ENCODE measurements at places on chromosomes 11 and 22.

DNA sequence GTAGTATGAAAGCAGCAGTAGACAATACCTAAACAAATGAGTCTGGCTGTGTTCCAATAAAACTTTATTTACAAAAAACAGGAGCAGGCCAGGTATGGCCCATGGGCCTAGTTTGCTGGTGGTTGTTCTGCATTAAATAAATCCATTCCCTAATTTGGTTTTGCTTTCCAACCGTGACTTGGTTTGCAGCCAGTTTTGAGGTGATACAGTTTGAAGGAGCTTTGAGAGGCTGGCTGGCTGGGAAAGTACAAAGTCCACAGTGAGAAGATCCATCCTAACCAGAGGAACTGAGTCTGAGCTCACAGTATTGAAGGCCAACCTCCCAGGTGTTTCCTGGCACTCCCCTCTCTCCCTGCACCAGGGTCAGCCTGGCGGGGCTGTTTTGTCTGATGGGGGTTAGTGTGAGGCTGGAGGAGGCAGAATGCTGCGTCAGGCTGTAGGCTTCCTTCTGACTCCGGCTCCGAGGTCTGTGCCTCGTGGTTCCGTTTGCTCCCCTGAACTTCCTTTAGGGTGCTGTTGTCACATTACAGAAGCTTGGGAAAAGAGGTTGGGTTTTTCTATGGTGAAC, 129.5 kb downstream of the MICAL2 start:
- peaks cover 23% of the 10 kb centered on the region for H3K36me3 ChIP-seq
- DNase-seq: no peak
- peaks cover 20% of the 10 kb centered on the region for H3K4me1 ChIP-seq
- no peaks in the 10 kb centered on the region for H3K27me3 ChIP-seq
- H3K27ac ChIP-seq: peak overlapping the region; percentile 67
- H3K4me3 ChIP-seq: no peak overlapping the region

- no peaks in the 10 kb centered on the region for H3K36me3 ChIP-seq
- DNase-seq: no peak
- H3K27ac ChIP-seq: no peak overlapping the region
- no peaks in the 10 kb centered on the region for H3K27me3 ChIP-seq
These were observed 231.2 kb upstream of the MTNR1B start for GRCh38 chr11:92738276-92738675.

- H3K36me3 ChIP-seq: no peaks in the 10 kb centered on the region
- no peak overlapping the region for H3K4me3 ChIP-seq
- no peak for DNase-seq
- peaks cover 72% of the 10 kb centered on the region for H3K4me1 ChIP-seq
These were observed 13.0 kb downstream of the LRP5 start for GRCh38 chr11:68325183-68325906.

DNA sequence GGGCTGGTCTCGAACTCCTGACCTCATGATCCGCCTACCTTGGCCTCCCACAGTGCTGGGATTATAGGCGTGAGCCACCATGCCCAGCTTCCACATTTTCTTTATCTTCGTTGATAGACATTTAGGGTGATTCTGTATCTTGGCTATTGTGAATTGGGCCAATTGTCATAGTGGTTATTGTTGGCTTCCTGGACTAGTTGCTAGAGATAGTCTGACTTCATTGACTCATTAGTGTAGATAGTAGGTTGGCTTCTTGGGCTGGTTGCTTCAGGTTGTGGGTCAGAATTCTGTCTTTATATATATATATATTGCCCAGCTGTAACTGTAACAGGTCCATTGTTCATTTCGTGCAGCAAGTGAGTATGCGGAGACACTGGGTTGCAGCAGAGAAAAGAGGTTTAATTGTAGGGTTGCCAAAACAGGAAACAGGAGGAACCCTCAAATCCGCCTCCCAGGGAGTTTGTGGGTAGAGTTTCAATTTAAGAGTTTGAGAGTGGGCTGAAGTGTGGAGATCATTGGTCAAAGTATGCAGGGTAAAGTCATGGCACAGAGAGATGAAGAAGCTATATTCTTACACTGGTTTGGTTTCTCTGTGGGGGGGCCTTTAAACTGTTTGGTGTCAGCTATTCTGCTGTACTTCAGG, 22.0 kb downstream of the ATG13 start:
- no peak overlapping the region for H3K4me3 ChIP-seq
- no peak overlapping the region for H3K27ac ChIP-seq
- H3K27me3 ChIP-seq: no peaks in the 10 kb centered on the region
- H3K36me3 ChIP-seq: peaks cover 47% of the 10 kb centered on the region

DNA sequence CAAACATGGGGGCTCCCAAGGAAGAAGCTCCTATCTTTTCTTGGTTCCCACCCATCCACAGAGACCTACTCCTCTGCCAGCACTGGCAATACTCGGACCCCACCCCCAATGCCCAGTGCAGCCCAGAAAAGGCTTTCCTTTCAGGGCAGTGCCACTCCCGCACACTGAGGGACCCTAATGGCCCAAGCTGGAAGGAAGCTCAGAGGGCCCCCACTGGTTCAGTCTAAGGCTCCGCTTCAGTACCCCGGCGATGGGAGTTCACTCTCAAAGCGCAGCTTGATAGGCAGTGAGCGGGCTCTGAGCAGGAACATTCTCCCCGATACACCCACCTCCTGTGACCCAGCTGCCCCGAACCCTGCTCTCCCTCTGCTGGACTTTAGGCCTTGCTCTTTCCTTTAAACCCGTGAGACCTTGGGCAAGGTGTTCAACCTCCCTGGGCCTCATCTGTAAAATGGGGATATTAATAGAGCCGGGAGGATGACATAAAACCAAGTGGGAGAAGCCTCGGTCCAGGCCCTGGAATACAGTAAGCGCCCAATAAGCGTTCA, 48.4 kb downstream of the CHRDL2 start:
- no peaks in the 10 kb centered on the region for H3K27me3 ChIP-seq
- H3K27ac ChIP-seq: no peak overlapping the region
- peak overlapping the region; percentile 57 for H3K4me3 ChIP-seq
- H3K4me1 ChIP-seq: peaks cover 14% of the 10 kb centered on the region
- no peaks in the 10 kb centered on the region for H3K36me3 ChIP-seq

GRCh38 chr11:35859301-35859700, 84.6 kb upstream of the LDLRAD3 start:
- H3K27me3 ChIP-seq: no peaks in the 10 kb centered on the region
- no peak overlapping the region for H3K4me3 ChIP-seq
- no peaks in the 10 kb centered on the region for H3K36me3 ChIP-seq
- DNase-seq: no peak

DNA sequence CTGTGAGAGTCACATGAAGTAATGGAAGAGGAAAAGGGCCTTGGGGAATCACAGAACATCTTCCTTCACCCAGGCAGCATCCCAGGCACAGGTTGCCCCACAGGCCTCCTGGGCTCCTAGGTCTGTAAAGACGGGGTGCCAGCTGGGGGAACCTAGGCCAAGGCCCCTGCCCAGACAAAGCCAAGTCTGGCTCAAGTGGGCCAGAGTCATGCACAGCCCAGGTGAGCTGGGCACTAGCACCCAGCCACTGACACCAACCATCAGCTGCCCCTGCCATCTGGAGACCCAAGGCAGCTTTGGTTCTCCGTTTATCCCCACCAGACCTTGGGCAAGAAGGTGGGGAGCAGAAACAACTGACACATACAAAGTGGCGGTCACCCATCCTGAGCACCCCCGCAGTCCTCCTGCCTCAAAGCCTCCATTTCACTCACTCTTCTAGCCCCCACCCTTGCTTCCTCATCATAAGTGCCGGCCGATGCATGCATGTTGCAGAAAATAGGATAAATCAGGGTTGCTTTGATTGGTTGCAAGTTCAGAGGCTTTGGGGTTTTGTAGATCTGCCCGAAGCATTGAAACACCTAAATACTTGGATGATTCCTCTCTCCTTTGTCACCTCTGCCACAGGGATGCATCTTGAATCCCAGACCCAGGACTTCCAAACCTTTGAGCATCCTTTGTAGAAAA, 26.5 kb upstream of the TMPRSS4 start:
- DNase-seq: no peak
- no peaks in the 10 kb centered on the region for H3K27me3 ChIP-seq
- no peaks in the 10 kb centered on the region for H3K36me3 ChIP-seq
- peaks cover 4% of the 10 kb centered on the region for H3K4me1 ChIP-seq
- H3K4me3 ChIP-seq: no peak overlapping the region

- H3K36me3 ChIP-seq: no peaks in the 10 kb centered on the region
- no peaks in the 10 kb centered on the region for H3K4me1 ChIP-seq
- no peaks in the 10 kb centered on the region for H3K27me3 ChIP-seq
- H3K27ac ChIP-seq: no peak overlapping the region
These were observed 22.2 kb upstream of the CYP2D6 start for GRCh38 chr22:42152661-42153270.

DNA sequence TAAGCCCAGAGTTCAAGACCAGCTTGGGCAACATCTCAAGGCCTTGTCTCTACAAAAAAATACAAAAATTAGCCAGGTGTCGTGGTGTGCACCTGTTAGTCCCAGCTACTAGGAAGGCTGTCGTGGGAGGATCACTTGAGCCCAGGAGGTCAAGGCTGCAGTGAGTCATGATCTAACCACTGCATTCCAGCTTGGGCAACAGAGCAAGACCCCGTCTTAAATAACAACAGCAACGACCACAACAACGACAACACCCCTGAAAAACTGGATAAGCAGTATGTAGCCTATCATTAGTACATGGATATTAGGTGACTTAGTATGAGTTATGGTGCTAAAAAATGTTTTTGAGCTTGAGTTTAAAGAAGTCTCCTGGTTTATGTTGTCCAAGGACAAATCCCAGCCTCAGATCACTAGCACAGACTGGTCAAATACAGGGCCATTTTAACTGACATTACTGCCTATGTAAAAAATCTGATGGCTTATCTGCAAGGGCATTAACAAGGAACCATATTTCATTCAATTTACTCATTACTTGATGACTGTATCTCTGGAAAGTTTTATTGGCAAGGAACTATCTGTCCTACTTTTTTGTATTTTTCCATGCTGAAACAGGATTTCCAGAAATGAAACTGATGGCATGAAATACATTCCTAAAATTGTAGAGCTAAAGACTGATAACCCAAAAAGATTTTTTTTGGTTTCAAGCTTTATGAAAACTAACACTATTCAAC, 23.4 kb downstream of the C2CD3 start:
- no peak for DNase-seq
- no peaks in the 10 kb centered on the region for H3K27me3 ChIP-seq
- no peaks in the 10 kb centered on the region for H3K36me3 ChIP-seq
- no peaks in the 10 kb centered on the region for H3K4me1 ChIP-seq
- no peak overlapping the region for H3K4me3 ChIP-seq
- H3K27ac ChIP-seq: no peak overlapping the region

GRCh38 chr11:45755281-45755859, 49.6 kb upstream of the SLC35C1 start:
- no peak overlapping the region for H3K27ac ChIP-seq
- H3K27me3 ChIP-seq: peaks cover 6% of the 10 kb centered on the region
- H3K4me1 ChIP-seq: no peaks in the 10 kb centered on the region
- DNase-seq: no peak

- H3K36me3 ChIP-seq: peaks cover 21% of the 10 kb centered on the region
- H3K27ac ChIP-seq: peak overlapping the region; percentile 97
- H3K27me3 ChIP-seq: no peaks in the 10 kb centered on the region
- H3K4me1 ChIP-seq: no peaks in the 10 kb centered on the region
These were observed 740 bp downstream of the FADS1 start for GRCh38 chr11:61815790-61816735.

DNA sequence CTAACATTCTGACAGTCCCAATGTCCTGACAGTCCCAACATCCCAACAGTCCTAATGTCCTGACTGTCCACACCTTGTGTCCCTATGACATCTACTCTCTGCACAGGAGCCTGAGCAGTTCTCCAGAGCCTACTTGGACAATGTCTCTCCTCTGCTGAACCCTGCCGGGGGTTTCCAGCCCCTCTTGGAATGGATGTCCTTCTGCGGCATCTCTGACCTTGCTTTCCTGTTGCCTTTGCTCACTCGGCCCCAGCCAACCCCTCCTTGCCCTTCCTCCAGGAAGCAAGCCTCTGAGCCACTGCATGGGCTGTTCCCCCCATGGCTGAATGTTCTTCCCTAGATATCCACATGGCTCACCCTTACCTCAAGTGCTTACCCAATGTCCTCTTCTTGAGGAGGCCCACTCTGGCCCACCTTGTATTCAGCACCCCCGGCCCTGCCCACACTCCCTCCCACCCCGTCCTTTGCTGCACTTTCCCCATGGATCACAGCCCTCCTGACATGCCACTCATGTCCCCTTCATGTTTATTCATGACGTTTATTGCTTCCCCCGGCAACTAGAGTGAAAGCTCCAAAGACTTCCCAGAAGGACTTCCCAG, 59.5 kb downstream of the DHCR7 start:
- DNase-seq: no peak
- no peaks in the 10 kb centered on the region for H3K36me3 ChIP-seq
- H3K4me1 ChIP-seq: no peaks in the 10 kb centered on the region

GRCh38 chr11:112658431-112658878, 302.8 kb upstream of the NCAM1 start:
- H3K27me3 ChIP-seq: no peaks in the 10 kb centered on the region
- no peaks in the 10 kb centered on the region for H3K4me1 ChIP-seq
- no peak overlapping the region for H3K27ac ChIP-seq
- no peak overlapping the region for H3K4me3 ChIP-seq
- DNase-seq: no peak

GRCh38 chr11:130092661-130093060, 23.0 kb downstream of the APLP2 start:
- H3K27me3 ChIP-seq: no peaks in the 10 kb centered on the region
- DNase-seq: no peak
- no peak overlapping the region for H3K27ac ChIP-seq
- H3K36me3 ChIP-seq: no peaks in the 10 kb centered on the region
- peaks cover 31% of the 10 kb centered on the region for H3K4me1 ChIP-seq
- H3K4me3 ChIP-seq: no peak overlapping the region

GRCh38 chr11:123544631-123545375, 109.6 kb downstream of the SCN3B start:
- H3K4me1 ChIP-seq: no peaks in the 10 kb centered on the region

DNA sequence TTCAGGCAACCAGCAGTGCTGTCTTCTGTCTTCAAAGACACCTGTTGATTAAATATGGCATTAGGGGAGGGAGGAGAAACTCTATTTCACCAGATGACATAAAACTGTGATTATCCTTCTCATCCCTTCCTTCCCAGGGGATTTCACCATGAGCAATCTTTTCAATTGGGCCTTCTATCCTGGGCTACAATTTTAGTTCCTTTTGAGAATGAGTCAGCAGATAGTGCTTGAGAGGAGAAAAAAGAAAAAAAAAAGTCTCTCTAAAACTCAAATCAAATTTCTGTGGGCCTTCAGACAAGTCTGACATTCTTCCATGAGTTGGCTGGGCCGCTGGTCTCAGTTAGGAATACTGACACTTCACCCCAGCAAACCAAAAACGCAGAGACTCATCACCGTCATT, 7.2 kb downstream of the FLI1 start:
- H3K36me3 ChIP-seq: no peaks in the 10 kb centered on the region
- no peak for DNase-seq

Measured in upper lobe of right lung (tissue), 1 donor.